ENCODE measurements at places on chromosomes 3 and 15. TPM values are rescaled to one million over a fixed set of nuclear protein-coding genes. Genes with fewer than 3 reads are reported as not detected.

The CALML4 gene
- total RNA-seq = 2.4 TPM

GRCh38 chr3:8621872-8622271, 22.7 kb downstream of the SSUH2 start:
- DNase-seq = no peak

- DNase-seq = no peak
These were observed 36.3 kb upstream of the PSMD6 start for GRCh38 chr3:64059484-64060175.

DNA sequence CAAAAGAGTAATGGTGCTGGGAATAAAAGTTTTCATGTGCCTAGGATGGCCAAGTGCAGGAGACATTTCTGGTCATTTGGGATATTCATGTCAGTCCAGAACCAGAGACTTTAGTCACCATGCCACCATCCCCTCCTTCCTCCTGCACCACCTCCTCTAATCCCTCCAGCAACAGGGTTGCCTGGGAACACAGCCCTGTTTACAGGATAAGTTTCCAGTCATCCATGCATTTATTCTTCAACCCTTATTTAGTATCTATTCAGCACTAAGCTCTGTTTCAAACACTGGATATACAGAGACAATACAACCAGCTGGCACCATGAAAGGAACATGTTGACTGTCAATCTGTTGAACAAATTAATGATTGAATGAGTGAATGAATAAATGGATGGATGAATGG, 211.7 kb downstream of the CLSTN2 start:
- no peak for DNase-seq

Measured in kidney epithelial cell (primary cell).